Stimulated activated CD4-positive, alpha-beta T cell treated with anti-CD3 and anti-CD28 coated beads, Interleukin-12 subunit alpha, Interleukin-12 subunit beta, amount 100 ng/mL, for 48 hours (primary cell): ENCODE measurements at places on chromosomes 7 and 10.

DNA sequence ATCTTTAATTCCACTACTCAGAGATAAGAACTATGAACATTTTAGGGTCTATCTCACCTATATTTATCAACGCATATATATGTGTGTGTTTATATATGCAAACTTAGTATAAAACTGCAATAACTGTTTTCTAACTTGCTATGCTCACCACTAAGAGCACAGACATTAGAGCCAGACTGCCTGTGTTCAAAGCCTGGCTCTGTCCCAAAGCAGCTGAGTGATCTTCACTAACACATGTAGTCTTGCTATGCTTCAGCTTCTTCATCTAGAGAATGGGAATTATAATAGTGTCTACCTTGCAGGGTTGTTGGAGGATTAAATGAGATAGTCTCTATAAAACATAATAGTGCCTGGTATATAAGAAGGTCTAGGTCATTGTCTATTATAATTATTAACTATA is 165.5 kb downstream of the MAGI2 start:
- no peak for DNase-seq

GRCh38 chr7:47588704-47589225 is 6.9 kb upstream of the TNS3 start:
- DNase-seq: no peak

DNA sequence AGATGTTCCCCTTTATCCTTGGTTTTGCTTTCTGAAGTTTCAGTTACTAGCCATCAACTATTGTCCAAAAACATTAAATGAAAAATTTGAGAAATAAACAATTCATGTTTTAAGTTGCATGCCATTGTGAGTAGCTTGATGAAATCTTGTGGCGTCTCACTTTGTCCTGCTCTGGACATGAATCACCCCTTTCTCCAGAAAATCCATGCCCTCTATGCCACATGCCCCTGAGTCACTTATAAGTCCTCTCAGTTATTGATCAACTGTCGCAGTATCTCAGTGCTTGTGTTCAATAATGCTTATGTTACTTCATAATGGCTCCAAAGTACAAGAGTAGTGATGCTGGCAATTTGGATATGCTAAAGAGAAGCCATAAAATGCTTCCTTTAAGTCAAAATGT is 208.0 kb upstream of the FERD3L start:
- no peak for DNase-seq

DNA sequence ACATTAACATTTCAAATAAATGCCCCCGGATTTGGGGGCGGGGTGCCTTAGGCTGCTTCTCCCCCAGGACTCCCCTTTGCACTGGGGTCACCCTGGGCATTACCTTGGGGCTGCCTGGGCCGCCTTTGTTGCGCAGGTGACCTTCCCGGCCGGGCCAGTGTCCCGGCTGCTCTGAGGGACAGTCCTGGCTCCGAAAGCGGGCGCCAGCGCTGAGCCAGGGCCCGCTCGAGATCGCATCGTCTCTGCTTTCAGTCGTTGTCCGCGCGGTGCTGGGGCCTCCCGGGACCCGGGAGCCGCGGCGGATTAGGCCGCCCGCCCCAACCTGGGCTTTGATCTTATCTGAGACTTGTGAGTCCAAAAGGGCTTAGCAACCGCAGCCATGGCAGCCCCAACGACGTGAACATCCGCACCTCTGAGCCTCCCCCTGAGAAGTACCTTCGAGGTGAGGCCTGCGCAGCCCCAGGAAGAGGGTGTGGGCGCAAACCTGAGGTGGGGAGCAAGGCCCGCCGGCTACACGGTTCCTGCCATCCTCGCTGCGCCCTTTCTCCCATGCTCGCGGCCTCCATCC is 14.8 kb upstream of the WAPL start:
- DNase-seq: no peak

DNA sequence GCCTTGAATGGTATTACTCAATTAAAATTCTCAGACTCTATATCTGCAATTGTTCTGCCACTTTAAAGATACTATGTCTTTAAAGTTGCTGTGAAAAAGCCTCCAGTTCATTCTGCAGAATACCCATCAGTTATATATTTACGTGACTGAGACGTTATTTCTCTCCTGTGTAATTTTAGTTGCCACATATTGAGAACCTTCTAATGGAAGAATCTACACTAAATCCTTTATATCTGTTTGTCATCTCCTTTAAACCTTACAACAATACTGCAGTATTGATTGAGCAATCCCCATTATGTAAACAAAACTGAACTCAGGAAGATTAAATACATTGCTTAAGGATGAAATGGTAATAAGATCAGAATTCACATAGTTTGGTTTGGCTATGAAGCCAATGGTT is 30.0 kb downstream of the GPR141 start:
- DNase-seq: no peak

DNA sequence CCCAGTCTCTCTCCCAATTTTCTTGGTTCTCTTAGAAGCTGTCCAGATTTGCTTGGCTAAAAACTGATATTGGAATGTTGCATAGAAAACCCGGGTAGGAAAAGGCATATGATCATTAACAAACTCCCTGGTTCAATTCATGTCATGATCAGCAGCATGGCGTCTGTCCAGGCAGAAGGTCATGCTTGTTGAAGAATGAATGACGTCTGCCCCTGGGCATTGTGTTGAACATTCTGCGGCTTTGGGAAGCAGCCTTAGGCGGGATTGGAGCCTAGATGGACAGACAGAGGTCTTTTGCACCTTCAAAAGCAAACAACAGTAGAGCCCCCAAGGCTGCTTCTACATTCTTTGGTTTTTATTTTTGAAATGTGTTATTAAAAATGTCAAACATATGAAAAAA is 7.7 kb upstream of the MINDY3 start:
- DNase-seq: no peak

GRCh38 chr10:52668024-52668423 is 104.6 kb downstream of the MBL2 start:
- no peak for DNase-seq

GRCh38 chr10:7855205-7855604 is 36.9 kb downstream of the TAF3 start:
- DNase-seq: no peak

DNA sequence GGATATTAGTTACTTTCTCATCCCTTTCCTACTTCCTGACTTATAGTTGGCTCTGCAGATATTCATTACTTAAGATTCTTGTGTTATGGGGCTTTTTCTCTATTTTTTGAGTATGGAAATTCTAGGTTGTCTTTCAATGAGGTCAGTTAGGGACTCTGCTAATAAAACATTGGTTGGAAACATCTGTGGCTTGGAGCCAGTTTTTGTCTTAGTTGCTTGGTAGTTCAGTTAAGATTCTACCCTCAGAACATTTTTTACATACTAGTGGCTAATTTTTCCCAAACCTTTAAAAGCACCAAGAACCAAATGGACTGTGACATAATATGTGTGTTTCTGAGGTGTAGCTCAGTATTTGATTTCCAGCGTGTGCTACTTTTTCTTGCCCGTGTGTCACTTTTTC is 305.6 kb upstream of the FZD1 start:
- no peak for DNase-seq

- DNase-seq: no peak
Measured at GRCh38 chr7:111638078-111638477, 75.8 kb upstream of the IMMP2L start.

GRCh38 chr7:76037310-76037709 is 10.5 kb downstream of the STYXL1 start:
- no peak for DNase-seq

GRCh38 chr10:74623786-74624185 is 202.6 kb upstream of the KAT6B start:
- no peak for DNase-seq

GRCh38 chr7:70113078-70113477 is 514.8 kb downstream of the AUTS2 start:
- no peak for DNase-seq

GRCh38 chr10:43458227-43458626 is 21.3 kb downstream of the ZNF487 start:
- no peak for DNase-seq

- DNase-seq: no peak
Measured at GRCh38 chr10:131050162-131050766, 261.3 kb downstream of the TCERG1L start.

DNA sequence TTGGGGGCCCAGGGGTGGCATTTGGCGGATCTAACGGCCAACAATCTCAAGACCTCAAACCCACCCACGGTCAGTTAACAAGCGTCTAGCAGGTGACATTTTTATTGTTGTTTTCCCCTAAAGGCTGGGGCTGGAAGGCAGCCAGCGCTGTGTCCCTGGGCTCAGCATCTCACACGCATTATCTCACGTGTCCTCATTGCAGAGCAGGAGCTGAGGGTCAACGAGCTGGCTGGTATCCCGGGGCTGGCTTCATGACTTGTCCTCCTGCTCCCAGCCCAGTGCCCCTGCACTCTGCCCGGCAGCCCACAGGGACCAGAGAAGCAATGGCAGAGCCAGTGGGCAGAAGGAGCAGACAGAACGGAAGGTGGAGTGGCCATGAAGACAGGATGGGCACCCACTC is 54.4 kb upstream of the TMEM273 start:
- no peak for DNase-seq

DNA sequence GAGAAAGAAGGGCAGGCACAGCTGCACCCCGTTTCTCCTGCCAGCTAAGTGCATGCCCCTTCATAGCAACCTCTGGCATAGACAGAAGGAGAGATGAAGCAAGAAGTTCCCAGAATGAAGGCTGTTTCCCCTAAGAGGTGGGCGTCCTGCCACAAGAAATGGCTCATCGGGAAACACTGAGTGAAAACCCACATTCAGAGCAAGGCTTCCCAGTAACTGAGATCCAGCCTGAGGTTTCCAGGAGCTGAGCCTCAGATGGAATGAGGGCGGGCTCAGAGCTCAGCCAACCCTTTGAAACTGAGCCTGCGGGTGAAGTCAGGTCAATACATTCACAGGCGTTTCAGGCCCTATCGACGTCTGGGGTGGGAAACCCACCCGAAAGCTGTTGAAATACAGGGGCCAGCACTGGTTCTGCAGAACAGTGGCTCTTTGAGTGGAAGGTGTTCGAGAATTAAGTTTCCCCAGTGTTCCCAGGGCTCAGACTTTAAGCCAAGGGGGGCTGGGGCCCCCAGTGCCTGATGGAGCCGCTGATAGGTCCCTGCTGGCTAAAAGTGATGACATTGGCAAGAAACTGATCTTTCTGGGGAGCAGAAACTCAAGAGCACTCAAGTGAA is 510.2 kb downstream of the RPS24 start:
- DNase-seq: peak; percentile 25

GRCh38 chr10:62738916-62739315 is 65.6 kb upstream of the ADO start:
- DNase-seq: no peak

GRCh38 chr7:12814107-12814506 is 126.7 kb downstream of the ARL4A start:
- no peak for DNase-seq

DNA sequence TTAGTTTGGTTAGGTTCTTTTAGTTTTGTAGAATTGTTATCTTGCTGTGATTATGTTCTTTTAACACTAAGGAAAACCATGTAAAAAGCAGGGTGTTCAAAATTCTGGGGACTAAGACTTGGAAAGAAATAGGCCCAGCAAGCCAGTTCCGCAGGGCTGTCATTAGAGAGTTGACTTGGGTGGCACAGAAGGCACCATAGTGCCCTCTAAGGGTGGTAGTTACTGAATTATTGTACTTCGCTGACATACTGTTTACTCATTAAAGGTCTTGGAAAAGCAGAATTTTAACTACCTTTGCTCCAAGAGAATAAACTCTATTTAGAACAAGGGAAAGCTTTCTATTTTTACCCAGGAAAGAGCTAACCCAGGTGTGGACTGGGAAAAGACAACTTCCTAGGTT is 86.5 kb downstream of the OTUD1 start:
- no peak for DNase-seq

- DNase-seq: no peak
Measured at GRCh38 chr7:117972606-117973005, 99.4 kb upstream of the CTTNBP2 start.

DNA sequence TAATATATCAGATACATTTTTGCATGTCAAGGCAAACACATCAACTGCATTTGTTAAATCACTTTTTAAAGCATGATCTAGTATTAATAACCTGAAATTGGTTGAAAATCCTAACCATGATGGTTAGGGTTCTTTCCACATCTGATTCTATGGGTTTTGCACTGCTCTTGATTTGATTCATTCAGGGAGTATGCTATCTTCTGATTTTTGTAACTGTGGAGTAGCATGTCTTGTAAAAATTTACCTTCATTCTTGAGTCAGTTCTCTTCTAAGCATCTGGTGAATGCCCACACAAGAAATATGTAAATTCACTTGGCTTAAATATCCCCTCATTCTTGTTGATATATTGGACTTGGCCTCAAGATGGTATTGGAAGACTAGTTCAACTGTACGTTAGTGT is 178.7 kb downstream of the KLF6 start:
- DNase-seq: no peak

GRCh38 chr10:20922033-20922432 is 24.9 kb upstream of the NEBL start:
- no peak for DNase-seq

DNA sequence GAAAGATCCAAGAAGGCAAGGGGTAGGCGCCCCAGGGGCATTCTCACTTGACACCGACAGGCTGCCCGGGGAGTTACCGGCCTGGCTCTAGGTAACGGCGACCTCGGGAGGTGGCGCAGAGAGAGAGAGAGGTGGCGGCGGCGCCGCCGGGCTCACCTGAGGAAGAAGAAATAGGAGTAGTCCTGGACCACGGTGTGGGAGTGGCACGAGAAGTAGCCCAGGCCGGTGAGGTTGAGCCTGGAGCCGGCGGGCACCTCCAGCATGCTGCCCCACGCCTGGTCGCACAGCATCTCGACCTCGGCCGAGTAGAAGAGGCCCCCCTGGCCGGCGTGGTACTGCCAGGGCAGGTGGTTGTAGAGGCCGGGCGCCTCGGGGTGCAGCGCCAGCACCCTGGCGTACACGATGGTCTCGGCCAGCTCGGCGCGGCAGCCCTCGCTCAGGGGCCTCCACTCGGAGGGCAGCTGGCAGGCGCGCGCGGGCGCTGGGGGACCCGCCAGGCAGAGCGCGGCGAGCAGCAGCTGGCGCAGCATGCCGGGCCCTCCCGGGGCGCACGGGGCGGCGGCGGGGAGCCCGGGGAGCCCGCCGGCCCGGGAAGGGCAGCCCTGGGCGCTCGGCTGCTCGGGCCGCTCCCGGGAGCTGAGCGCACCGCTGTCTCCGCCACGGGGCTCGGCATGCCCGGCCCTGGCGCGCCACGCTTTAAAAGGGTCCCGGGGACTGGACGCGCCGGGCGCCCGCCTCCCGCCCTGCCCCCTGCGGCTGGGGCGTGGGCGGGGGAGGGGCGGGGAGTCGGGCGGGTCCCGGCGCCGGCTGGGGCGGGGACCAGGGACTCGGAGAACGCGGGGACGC is at the start of gene CCDC3:
Gene CCDC3, minus strand, starts transcription at position 673 of the 846 bp plus-strand sequence. Its CDS starts 143 bp downstream, at position 530.
- no peak for DNase-seq

DNA sequence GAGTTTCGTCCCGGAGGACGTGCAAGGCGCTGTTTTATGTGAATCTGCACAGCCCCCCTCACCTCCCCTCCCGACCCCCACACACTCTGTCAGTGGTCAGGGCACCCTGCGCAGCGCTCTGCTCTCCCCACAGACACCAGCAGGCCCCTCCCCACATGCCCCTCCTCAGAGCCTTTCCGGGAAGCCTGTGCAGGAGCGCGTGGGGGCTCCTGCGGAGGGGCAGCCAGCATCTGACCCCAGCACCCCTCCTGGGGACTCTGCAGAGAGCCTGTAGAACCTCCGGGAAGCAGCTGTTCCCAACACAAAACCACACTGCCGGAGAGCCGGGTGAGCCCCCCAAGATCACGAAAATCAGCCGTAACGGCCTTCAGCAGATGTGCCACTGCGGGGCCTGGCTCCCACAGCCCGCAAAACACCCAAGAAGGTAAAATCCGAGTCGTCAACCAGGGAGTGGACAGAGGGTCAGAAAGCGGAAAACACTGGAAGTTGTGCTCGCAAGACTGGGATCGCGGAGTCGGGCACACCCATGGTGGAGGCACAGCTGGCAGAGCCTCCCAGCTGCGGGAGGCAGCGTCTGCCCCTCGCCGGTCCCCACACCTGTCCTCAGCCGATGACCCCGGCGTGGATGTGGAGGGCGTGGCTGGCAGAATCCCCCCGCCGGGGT is 53.8 kb upstream of the PDGFA start:
- no peak for DNase-seq
